ENCODE measurements at places on chromosomes 11 and 22. TPM values are rescaled to one million over a fixed set of nuclear protein-coding genes. Genes with fewer than 3 reads are reported as not detected.

Gene OR56A1
- not detected for total RNA-seq

Gene PRR5
- total RNA-seq: 13.7 TPM

Gene KRTAP5-7
- total RNA-seq: not detected

Gene ART1
- not detected for total RNA-seq

Gene IFITM10
- total RNA-seq: 1.2 TPM

Gene AQP11
- total RNA-seq: not detected

Gene TCN2
- total RNA-seq: 4.0 TPM

Gene ZNF214
- total RNA-seq: 0.85 TPM

Gene SESN3
- 7.7 TPM for total RNA-seq

Gene RAB38
- 118 TPM for total RNA-seq

Gene C11orf52
- 1.7 TPM for total RNA-seq

Measured in tracheal epithelial cell (primary cell).